Left lung (tissue), 14 donors: ENCODE measurements at places on chromosomes 3 and 15. TPM values are rescaled to one million over a fixed set of nuclear protein-coding genes. Genes with fewer than 3 reads are reported as not detected.

IL5RA gene
- 0.50 TPM for total RNA-seq

CFAP44 gene
- total RNA-seq: 6.1 TPM

KIF23 gene
- 3.5 TPM for total RNA-seq

GRCh38 chr15:70412794-70413193 lies 315.1 kb upstream of the TLE3 start:
- DNase-seq: no peak

GRCh38 chr3:120855665-120856437 lies 52.2 kb upstream of the STXBP5L start:
- DNase-seq: no peak

- DNase-seq: no peak
These were observed 77.1 kb downstream of the AKAP13 start for GRCh38 chr15:85457392-85457968.

DNA sequence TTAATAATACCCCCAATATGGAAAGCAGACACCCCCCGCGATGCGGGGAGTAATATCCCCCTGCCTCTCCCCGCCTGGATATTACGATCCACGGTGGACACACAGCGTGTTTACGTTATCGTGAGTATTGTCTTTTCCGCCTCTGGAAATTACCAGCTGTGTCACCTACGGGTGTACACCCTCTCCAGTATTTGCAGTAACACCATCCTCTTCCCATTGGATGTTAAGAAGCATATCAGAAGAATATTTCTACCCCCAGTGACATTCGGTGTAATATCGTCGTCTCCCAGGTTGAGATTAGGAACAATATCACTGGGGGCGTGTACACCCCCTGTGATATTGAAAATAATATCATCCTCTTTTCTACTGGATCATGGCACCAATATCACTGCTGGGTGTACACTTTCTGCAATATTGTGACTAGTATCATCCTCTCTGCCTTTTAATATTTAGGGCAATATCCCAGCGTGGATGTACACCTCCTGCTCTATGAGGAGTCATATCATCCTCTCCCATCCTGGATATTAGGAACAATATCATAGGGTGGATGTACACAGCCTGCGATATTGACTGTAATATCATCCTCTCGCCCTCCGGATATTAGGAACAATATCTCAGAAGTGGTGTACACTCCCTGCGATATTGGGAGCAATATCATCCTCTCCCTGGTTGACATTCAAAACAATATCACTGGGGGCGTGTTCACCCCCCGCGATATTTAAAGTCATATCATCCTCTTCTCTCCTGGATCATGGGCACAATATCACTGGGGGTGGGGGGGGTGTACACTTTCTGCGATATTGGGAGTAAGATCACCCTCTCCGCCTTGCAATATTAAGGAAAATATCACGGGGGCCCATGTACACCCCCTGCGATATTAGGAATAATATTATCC lies 20.3 kb upstream of the BMF start:
- no peak for DNase-seq

DNA sequence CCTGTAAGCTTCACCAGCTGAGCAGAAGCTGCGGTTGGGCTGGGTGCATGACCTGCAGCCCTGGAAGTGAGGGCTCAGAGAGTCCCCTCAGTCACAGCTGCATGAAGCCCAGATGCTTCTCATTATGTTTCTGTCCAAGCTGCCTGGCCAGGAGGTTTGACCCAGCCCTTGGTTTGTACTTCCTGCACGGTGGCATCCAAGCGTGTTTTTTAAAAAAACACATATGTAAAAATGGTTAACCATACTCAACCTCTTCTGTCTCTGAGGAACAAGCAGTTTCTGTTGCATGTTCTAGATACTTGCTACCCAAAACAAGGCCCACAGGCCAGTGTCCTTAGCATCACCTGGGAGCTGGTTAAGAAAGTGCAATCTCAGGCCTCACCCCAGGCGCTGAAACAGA lies 76.0 kb upstream of the ATP10A start:
- no peak for DNase-seq

GRCh38 chr3:101567528-101568317 lies 6.1 kb downstream of the TRMT10C start:
- DNase-seq: no peak
